ENCODE measurements at places on chromosomes 4 and X.

- DNase-seq: no peak
Measured at GRCh38 chrX:103823591-103823990, 8.5 kb downstream of the RAB9B start.

DNA sequence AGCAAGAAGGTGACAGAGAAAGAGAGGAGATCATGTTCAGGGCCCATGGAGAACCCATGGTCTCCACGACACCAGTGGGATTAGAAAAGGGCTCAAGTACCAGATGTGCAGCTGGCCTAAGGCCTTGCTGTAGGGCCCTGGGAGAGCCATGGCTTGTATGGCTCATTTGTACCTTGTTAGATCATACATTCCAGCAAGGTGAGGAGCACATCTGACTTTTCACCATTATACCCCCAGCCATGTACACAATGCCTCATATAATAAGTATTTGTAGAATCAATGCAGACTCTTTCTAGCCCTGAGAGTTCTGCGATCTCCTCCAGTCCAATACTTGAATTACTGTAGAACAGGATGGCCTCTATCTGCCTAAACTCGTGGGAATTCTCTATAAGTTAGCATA lies 94.2 kb upstream of the MAP3K15 start:
- DNase-seq: no peak

DNA sequence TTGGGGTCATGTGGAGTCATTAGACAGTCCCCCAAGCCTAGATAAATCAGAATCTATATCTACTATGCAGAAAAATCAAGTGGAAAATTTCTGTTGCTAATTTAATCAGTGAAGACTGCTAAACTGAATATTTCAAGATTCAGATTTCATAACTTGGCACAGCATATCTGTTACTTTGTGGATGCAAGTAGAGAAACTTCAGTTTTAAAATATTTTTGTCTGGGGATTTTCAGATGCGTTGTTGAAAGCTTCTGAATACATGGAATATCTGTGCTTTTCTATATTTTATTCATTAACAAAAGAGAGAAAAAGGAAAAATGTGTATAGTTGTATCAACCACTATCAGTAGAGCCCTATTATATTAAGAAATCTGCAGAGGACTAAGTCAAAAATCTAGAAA lies 4.4 kb downstream of the FGF5 start:
- no peak for DNase-seq

DNA sequence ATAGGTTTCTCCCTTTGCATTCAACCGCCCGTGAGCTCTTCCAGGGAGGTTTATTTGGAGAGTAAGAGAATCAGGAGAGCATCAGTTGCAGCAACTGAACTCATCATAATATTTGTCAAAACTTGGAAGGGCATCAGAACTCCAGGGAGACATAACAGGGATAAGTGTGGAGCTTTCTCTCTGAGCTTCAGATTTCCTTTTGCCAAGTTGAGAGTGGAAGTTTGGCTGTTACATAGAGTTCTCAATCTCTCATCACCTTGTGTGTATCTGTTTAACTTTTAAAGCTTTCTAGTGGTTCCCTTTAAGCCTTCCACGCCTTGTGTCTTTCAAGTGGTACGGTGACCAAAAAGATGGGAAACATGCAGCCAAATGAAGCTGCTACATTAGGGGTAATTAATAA lies 18.8 kb downstream of the BMP3 start:
- no peak for DNase-seq

GRCh38 chr4:124253080-124253479 lies 459.5 kb downstream of the ANKRD50 start:
- no peak for DNase-seq

DNA sequence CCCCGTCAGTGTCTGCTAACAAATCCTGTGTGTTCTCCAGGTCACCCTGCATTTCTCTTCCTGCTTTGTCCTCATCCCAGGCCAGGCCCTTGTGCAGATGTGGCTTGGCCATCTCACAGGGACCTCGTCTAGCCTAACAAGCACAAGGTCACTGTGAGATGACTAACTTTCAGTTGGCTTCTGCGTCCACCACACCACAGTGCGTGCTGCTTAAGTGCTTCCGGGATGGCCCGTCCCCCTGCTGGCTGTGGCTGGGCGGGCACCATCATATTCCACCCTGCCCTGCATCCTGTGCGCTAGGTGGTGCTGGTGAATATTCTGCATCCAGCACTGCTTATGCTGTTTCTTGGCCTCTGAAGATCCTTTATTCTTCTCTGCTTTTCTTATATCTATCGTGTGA lies 33.8 kb downstream of the RBBP7 start:
- no peak for DNase-seq

DNA sequence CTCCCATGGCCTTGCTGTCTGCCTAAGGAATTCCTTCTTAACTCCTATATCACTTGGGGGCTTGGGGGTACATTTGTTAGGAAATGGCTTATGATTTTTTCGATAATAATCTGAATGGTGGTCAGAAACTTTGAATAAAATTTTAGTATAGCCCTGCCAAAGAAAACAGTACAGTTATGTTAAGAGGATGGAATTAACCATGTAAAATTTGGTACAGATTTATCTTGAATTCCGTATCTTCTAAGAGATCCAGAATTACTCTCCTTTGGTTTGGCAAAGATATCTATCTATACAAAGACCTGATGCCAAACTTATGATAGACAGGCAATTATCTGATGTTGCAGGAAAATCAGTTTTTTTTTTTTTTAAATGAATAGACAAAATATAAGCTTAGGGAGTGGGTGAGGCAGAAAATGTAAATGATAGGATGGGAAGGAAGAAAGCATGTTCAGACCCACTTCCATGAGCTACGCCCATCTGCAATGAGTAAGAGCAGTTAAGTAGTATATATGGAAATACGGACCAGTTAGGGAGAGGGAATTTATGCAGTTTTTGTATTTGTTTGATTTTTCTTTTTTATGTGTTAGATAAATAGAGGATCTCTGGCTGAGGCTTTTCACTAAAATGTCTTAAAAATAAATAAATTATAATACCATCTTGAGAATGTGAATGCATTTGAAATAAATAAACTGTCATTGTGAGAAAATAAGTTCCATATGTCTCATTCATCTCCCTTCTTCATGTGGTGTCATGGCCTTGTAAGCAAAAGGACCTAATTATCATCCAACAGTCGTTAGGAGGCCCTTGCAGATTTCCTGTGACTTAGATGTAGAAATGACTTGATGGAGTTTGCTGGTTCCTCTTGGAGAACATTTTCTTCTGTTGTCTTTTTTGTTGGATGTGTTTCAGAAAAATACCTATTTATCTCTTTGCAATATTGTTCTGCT lies 389.6 kb downstream of the ARHGAP24 start:
- no peak for DNase-seq

GRCh38 chrX:106707771-106708454 lies 18.6 kb upstream of the RNF128 start:
- DNase-seq: no peak

GRCh38 chrX:45850197-45850774 lies 649.6 kb upstream of the DIPK2B start:
- no peak for DNase-seq

DNA sequence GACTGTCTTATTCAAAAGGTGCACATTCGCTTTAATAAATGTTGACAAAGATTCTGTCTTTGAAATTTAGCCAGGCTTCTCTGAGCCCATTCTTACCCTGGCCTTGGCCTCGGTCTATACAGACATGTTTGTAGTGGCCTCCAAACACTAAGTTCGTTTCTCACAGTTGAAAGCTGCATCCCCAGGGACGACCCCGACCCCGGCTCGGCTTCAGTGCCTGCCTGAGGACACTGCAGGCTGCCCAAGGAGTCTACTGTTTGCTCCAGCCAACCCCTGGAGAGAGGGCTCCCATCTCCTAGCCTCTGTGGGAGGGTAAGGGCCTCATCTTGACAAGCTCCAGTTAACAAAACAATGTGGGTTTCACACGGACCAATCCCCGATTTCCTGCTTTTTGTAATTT lies 390.6 kb upstream of the ZFP42 start:
- DNase-seq: no peak

GRCh38 chrX:74523224-74523623 lies 91.2 kb downstream of the RLIM start:
- no peak for DNase-seq

DNA sequence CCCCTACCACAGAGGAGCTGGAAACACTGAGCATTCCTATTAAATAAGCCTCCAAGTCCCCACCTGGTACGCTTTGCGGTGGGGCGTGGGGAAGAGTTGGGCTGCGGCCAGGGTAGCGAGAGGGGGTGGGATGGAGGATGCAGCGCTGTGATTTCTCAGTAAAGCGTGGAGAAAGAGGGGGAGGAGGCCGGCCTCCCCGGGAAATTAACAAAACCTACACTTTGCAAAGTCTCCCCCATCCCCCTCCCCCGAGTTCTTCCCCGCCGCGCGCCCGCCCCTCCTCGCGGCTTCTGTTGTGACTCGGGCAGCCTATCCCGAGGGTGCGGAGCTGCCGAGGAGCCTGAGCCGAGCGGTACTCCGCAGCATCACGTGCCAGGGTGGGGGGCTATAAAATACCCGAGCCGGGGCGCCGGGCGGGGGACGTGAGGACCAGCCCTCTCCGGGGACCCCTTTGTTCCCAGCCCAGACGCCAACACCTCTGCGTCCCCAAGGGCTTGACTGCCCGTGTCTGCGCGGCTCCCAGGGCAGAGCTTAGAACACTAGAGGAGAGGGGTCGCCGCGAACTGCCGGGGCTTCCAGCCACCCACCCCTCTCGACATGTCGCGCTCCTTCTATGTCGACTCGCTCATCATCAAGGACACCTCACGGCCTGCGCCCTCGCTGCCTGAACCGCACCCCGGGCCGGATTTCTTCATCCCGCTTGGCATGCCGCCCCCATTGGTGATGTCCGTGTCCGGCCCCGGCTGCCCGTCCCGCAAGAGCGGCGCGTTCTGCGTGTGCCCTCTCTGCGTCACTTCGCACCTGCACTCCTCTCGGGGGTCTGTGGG lies at the start of gene GSX2:
Gene GSX2, plus strand, starts transcription at position 416 of the 827 bp plus-strand sequence. Its CDS starts 182 bp downstream, at position 598.
- DNase-seq: no peak

- DNase-seq: no peak
Measured at GRCh38 chr4:16271411-16271810, 45.1 kb upstream of the TAPT1 start.

- DNase-seq: no peak
Measured at GRCh38 chr4:142961866-142962265, 115.8 kb upstream of the INPP4B start.

DNA sequence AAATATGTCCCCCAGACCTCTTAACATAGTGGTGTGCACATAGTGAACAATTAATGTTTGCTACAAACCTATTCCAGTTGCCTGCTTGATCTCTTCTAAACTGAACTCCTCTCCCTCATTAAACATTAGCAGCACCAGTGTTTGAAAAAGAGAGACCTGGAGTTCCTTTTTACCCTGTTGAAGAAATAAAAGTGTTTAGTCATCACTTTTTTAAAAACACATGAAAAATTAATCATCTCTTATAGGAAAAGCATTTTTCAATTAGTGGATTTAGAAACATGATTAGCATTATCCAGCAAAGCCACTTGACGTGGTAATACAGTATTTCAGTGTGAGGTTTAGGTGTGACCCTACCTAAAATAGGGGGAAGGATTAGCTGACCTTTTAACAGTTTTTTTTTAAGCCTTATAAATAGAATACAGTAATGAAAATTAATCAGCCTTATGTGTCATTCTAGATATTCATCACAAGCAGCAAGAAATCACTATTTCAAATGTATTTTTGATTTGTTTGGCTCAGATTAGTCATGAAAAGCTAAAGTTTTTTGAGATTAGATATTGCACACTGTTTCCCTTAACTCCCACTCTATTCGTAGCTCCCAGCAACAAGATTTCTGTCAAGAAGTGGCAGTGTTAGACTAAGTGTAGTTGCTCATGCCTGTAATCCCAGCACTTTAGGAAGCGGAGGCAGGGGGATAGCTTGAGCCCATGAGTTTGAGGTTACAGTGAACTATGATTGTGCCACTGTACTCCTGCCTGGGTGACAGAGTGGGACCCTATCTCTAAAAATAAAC lies 26.2 kb downstream of the CUL4B start:
- no peak for DNase-seq

GRCh38 chr4:151882072-151882803 lies 121.4 kb upstream of the GATB start:
- DNase-seq: no peak

DNA sequence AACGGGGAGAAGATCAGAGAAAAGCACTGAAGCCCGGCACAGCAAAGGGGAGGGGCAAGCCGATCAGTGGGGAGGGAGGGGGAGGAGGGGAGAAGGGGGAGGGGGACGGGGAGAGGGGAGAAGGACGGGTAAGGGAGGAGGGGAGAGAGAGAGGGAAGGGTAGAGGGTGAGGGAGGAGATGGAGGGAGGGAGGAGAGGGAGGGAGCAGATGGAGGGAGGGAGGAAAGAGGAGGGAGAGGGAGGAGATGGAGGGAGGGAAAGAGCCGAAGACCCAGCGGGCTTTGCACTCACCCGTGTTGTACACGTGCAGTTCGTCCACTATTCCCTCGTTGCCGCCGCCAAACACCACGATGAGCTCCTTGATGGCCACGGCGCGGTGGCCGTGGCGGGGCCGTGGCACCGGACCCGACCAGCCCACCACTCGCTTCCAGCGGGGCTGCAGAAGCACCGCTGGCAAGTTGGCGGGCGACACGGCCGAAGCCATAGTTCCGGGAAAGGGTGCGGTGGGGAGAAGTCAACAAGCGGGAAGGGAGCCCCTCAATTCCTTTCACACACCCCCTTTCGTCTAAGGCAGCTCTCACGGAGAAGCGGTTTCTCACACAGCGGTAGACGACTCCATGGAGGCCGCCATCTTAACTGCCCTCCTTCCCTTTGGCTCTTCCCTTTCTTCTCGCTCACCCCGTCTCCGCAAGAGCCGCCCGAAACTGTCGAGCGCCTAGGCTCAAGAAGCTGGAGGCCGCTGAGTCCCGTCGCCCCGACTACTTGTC lies 1.1 kb downstream of the HCFC1 start:
- DNase-seq: no peak

DNA sequence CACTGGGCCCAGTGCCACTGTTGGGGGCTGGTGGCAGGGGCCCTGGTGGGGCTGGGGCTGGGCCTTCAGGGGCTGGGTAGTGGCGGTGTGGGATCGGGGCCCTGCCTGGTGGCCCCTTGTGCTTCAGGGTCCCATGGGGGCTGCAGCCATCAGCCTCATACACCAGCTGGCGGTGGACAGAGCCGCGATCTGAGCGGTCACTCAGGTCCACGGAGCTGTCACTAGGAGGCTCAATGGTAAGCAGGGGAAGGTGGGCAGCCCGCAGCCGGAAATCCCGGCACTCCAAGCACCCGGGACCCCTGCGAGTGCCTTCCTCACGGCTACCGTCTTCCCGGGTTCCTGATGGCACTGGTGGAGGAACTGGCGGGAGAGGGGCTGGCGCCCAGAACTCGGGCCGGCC lies 25.5 kb upstream of the KDM5C start:
- DNase-seq: no peak

- DNase-seq: no peak
Measured at GRCh38 chrX:131405497-131405896, 116.4 kb upstream of the IGSF1 start.

GRCh38 chrX:38111196-38111595 lies 104.8 kb downstream of the SYTL5 start:
- no peak for DNase-seq

- DNase-seq: no peak
Measured at GRCh38 chr4:62126064-62126732, 926.1 kb downstream of the ADGRL3 start.

DNA sequence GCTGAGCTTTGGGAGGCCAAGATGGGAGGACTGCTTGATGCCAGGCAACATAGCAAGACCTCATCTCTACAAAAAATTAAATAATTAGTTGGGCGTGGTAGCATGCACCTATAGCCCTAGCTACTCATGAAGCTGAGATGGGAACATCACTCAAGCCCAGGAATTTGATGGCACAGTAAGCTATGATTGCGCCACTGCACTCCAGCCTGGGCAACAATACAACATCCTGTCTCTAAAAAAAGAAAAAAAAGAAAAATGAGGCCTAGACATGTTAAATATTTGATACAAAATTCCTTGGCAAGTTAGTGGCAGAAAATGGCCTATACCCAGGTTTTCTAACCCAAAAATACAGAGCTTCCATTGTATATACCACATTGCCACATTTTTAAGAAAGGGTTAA lies 88.1 kb upstream of the MAB21L2 start:
- DNase-seq: no peak

Data from glomerular endothelial cell (primary cell).